ENCODE measurements at places on chromosomes 5 and 9.

GRCh38 chr9:71783120-71783523 lies 14.8 kb upstream of the CEMIP2 start:
- no peak for DNase-seq

DNA sequence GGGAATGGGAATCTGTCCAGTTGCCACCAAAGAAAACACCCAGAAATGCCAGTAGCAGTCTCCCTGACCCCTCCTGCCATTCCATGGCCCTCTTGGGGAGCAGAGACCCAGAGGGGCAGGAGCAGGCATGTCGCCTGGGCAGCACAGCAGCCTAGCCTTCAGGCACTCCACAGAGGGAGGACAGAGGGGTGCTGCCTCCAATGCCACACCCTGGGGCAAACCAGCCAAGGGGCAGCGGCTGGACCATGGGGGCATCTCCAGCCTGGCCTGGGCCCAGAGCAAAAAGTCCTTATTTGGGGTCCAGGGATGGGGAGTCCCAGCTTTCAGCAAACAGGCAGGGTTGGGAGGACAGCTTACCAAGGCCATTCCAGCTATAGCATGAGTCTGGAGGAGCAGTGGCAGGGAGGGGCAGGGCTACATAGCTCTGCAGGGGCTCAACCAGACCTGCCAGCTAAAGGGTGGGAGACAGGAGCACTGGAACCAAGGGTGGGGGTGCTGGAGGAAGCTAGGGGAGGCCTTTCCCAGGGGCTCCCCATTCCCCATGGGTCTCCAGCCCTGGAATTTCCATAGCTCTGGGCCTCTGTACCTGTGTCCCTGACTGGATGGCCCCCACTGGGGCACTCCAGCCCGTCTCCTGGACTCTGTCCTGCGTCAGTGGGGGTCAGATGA lies 6.7 kb downstream of the BRD3 start:
- no peak for DNase-seq

GRCh38 chr9:95580812-95581761 lies 64.3 kb upstream of the PTCH1 start:
- no peak for DNase-seq

DNA sequence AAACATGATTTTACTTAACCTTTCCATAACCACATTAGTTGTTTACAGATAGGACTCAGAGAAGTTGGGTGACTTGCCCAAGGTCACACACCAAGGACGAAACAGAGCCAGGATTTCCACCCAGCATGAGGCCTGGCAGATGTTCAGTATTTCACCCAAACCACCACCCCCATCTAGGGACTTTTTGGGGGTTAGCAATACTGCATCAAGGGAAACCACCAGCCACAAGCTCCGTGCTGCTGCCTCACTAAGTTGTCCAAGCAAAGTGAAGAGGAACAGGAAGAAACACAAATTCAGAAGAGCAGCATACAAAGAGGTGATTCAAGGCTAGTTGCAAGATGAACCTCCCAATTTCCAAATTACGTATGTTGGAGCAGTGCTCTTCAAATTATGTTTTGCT lies 219.6 kb upstream of the RORB start:
- no peak for DNase-seq

DNA sequence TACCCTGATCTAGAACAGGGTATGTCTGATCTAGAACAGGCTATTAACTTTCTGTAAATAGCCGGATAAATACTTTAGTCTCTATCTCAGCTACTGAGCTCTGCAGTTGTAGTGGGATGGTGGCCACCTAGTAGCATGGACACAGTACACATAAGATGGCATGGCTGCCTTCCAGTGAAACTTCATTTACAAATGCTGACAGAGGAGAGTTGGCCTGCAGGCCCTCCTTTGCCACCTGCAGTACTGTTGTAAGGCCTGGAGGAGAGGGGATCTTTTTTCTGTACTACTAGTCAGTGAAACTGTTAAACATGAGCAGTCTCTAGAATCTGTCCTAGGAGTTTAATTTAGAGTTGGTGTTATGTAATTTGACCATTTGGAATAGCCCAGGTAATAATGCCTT lies 86.0 kb downstream of the TRIO start:
- no peak for DNase-seq

DNA sequence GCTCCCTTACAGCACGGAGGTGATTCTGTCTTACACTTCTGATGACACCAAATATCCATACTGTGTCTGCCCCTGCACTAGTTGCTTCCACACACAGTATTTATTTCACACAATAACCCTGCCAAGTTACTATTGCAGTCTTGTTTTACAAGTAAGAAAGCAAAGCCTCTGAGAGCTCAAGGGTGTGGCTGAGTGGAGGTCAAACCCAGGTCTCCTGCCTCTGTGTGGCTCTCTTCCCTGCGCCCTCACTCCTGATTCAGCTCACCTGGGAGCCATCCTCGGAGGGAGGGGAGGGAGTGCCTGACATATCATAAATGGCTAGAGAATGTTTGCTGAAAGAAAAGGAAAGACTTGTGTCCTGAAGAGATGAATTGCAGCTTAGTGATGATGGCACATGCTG lies 41.0 kb downstream of the MVB12B start:
- no peak for DNase-seq

DNA sequence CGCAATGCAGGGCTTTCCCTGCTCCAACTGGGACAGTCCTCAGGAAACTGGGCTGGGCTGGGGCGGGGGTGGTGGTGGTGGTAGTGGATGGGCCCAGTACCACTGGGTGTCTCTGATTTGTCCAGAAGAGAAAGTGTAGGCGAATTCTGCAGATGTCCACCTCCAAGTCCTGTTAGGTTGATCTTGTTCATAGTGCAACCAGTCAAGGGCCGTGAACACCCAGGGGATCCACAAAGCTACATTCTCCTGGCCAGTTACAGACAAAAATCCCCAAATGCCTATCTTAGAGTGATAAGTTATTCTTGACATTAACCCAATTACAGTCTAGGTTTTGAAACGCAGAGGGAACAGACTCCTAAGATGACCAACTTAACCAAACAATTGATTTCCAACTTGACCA lies 97.5 kb upstream of the SHB start:
- no peak for DNase-seq

GRCh38 chr9:7234144-7234543 lies 476.4 kb downstream of the KDM4C start:
- DNase-seq: peak; percentile 43

DNA sequence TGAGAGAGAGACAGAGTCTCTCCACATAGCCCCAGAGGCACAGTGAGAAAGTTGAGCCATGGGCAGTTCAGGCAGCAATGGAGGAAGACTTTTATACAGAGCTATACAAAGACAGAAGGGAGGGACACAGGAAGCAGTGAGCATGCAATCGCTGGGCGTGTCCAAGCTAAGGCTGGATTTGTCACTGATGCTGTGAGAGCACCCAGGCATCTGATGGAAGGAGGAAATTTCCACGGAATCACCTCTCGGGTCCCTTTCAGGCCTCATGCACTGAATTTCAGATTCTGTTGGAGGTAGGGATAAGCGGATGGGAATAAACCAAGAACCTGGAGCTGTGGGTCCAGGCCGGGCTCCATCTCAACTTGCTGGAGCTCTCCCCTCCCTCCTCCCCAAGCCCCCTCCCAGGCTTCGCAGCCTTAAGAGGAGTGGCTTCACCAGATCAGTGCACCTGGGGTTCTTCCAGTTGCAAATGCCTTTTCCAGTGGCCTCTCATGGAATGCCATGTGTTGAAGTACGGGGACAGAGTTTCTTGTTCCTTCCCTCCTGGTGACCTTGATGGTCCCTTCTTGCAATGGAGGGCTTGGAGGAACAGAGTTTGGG lies 114.8 kb upstream of the ALDH1B1 start:
- DNase-seq: no peak

GRCh38 chr5:139486201-139486600 lies 3.6 kb upstream of the STING1 start:
- no peak for DNase-seq

GRCh38 chr9:77832639-77833038 lies 184.5 kb upstream of the GNA14 start:
- no peak for DNase-seq

GRCh38 chr9:125321496-125321895 lies 59.9 kb downstream of the GAPVD1 start:
- no peak for DNase-seq

DNA sequence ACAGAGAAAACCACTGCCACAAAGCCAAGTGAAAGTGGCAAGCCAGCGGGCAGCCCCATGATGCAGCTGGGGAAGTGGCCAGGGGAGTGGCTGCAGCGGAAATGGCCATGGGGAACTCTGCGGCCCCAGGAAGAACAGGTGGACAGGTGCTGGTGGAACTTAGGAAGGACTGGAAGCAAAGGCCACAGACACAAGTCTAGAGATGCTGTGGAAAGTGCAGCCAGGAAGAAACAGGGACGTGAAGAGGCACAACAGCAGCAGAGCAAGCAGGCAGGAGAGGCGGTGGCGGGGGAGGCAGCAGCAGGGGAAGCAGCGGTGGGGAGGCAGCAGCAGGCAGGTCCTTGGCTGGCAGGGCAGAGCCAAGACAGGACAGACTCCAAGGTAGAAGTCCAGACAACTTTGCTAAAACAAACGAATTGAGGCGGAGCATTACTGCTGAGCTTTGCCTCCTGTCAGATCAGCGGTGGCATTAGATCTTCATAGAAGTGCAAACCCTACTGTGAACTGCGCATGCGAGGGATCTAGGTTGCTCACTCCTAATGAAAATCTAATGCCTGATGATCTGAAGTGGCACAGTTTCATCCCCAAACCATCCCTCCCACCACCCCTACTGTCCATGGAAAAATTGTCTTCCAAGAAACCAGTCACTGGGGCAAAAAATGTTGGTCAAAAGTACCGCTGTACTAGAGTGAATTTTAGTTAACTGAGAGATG lies 11.8 kb downstream of the SURF6 start:
- no peak for DNase-seq

DNA sequence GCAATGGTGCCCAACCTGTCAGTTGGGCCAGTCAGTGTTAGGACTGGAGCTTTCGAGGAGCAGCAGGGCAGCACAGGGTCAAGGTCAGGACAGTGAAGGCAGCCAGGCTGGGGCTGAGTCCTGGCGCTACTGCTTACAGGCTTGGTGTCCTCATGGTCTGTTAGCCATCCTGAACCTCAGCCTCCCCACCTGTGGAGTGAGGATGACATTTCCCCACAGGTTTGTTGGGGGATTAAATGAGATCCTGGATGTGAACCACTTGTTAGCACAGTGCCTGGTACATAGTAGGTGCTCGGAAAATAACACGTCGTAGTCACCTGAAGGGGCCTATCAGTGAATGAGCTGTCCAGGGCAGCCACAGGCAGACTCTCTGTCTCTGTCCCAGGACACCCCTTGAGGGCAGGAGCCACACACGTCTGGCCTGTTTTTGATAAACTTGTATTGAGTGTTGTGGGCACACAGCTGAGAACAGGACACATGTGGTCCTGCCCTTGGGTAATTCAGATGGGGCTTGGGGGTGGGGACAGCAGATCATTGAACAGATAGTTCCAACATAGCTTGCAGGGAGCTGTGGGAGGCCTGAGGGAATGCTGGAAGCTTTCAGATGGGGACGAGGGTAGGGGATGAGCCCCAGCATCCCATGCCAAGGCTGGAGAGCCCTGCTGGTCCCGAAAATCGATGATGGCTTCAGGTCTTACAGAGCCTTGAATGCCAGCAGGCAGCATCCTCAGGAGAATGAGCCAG lies 69.3 kb downstream of the AMBP start:
- no peak for DNase-seq

- no peak for DNase-seq
These were observed 207.6 kb downstream of the FBXL17 start for GRCh38 chr5:108174286-108174685.

DNA sequence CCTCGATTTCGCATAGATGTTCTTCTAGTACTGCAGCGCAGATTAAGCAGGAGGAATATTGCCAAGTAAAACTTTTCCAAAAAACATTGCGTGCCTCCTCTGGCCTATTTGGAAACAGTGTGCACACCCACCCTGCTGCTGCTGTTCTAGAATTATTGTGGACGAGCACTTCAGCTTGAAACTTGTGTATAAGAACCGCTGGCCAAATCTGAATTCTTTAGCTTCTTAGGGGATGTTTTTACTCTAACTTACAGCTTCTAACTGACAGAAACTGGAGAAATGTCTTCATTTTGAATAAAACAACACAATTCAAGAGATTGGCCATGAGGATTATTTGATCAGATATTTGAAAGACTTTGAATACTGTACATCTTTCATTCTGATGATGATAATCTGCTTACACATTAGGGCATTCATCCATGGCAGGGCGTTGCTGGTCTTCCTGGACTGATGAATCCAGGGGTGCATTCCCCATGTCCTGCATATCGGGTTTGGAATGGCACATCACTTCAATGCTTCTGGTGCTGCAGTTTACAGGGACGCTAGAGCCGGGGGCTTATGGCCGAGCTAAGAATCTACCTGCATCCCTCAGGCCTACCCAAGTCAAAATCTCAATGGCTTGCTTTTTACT lies 6.5 kb downstream of the ADAMTS16 start:
- no peak for DNase-seq

DNA sequence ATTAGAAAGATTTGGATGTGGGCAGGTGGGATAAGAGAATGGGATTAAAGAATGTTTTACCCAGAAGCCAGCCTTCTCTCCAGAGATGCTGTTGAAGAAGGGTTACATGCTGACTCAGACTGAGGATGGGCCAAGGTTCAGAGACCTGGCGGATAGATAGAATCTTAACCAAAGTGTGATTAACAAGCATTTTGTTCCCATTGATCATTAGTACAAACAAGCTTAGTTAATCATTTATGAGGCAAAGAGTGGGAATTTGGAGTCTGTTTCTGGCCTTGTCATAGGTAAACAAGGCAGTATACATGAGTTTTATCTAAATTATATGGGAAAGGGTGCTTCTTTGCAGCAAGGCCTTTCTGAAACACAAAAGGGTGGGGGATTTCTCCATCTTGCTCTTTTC lies 20.8 kb upstream of the DTWD2 start:
- DNase-seq: no peak

GRCh38 chr5:180105827-180106312 lies 34.3 kb upstream of the RNF130 start:
- DNase-seq: no peak

GRCh38 chr9:5008202-5008601 lies 23.1 kb downstream of the JAK2 start:
- DNase-seq: no peak

DNA sequence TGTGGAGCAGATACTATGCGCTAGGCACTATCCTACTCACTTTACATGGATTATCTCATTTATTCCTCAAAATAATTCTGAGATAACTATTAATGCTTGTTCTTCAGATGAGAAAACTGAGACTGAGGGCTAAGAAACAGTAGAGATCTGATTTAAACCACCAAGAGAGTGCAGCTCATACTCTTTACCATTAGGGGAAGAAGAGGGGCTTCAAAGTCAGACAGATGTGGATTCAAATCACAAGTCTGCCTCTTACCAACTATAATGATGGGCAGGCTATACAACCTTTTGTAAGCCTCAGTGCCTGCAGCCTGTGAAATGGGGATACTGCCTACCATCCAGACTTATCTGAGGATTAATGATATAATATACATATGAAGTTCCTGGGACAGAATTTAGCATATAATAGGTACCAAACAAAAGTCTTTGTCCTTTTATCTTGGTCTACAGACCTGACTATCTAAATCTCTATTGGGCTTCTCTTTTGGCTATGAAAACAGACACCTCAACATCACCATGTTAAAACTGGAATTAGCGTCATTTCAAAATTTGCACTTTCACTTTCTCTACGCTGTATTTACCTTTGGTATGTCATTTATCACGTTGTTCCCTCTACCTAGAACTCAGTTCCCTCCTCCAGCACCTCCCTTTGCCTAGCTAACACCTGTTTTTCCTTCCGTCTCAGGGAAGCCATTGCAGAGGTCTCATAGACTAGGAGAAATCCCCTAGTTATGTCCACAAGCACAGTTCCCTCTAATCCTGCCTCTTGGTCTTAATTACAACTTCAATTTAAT lies 13.8 kb upstream of the TMEM267 start:
- no peak for DNase-seq

All from endothelial cell of umbilical vein (primary cell).